HFFc6 (cell line): ENCODE measurements at places on chromosomes 12 and 14.

DNA sequence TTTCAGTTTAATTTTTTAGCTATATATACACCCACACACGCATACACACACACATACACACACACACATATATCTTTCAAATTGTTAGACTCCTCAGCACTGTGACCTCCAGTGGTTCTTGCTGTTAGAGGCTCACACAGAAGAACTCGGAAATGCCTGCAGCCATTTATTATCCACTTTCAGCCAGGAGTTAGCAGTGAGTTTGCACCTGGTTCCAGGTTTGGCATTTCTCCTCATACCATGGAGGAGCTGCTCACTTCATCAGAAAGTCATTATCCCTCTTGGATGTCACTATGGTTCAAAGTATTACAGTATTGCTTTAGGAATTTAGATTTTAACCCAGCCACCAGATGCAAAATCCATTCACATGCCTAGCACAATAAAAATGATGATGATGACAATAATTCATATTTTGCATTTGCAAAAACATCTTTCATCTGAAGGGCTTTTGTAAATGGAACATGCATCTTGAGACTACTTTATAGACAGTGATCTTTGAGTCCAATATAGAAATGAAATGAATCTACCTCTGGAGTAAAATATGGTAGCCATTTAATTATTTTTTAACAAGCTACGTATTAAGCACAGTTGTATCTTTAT is 42.3 kb downstream of the NPAS3 start:
- no peak for DNase-seq

- peak; percentile 64 for DNase-seq
These were observed 3.9 kb upstream of the LRP1 start for GRCh38 chr12:57124261-57124877.

- DNase-seq = no peak
These were observed 4.6 kb upstream of the LDHB start for GRCh38 chr12:21662122-21662792.

- no peak for DNase-seq
These were observed 64.5 kb downstream of the SPTB start for GRCh38 chr14:64815257-64815656.

GRCh38 chr14:75224561-75224960 is 48.1 kb upstream of the TMED10 start:
- no peak for DNase-seq

DNA sequence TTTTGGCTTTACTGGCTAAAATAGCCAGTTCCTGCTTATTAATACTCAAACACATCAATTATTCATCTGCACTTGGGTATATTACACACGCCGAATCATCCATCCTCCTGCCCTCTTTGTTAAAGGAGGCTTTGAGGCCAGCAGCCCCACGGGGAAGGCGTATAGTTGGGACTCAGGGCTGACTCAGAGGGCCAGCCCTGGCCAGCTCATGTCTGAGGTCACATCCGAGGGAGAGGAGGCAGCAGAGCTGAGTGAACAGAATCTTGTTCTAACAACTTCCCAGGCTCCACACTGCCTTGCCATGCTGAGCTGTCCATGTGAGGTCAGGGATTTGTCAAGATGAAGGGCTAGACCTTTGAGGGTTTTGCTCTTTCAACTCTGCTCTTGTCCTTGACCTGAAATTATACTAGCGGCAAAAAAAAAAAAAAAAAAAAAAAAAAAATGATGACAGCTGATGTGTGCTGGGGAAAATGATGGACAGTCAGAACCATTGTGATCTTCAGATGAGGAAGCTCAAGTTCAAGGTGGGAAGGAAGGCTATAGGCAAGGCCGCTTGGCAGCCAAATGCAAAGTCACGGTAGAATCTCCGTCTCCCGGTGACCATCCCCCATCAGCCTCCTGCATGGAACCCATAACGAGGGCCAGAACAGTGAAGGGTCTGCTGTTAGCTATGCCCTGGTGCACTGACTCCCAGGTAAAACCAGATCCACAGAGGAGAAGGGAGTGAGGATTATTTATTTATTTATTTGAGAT is 12.5 kb upstream of the MARK3 start:
- DNase-seq = peak; percentile 92

DNA sequence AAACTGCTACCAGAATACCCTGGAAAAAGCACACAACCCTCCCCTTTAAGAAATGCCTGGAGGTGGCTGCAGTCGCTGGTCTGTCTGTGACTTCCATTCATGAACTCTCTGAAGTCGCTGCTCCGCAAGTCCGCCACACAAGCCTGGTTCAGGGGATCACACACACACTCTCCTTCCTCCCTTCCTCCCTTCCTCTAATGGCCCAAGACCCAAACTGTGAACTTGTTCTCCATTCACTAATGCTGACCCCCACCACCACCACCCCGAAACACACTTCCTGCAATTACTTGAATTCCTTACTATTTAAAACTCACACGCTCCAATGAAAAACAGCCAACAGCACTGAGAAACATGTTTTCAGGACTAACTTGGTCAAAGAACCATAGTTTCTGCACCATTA is 1.0 kb upstream of the LMO3 start:
- DNase-seq = no peak

- DNase-seq = no peak
These were observed 240.9 kb downstream of the FOXN3 start for GRCh38 chr14:89175881-89176799.

DNA sequence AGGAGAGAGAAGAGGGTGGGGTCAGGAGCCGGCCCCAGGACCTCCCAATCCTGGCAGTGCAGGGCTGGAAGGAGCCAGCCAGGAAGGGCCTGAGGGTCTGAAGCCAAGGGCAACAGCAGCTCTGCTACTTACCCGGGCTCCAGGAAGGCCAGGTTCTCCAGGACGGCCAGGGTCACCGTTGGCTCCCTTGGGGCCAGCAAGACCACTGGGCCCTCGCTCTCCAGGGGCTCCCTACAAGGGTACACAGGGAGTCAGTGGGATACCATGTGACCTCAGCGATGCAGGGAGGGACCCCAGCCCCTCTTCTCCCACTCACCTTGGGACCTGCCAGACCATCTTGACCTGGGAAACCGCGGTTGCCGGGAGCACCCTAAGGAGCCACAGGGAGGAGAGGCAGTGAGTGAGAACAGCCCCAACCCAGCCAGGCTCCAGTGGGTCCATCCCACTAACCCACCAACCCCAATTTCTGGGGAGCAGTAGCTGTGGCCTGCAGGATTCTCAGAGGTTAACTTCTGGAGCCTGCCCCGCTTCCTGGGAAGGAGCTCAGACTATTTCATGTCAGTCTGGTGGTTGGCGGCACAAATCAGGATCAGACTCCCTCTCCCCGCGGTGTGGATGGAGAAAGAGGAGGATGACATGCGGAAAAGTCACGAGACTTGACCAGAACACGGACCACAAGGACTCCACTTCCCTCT is 18.5 kb downstream of the COL2A1 start:
- DNase-seq = no peak

DNA sequence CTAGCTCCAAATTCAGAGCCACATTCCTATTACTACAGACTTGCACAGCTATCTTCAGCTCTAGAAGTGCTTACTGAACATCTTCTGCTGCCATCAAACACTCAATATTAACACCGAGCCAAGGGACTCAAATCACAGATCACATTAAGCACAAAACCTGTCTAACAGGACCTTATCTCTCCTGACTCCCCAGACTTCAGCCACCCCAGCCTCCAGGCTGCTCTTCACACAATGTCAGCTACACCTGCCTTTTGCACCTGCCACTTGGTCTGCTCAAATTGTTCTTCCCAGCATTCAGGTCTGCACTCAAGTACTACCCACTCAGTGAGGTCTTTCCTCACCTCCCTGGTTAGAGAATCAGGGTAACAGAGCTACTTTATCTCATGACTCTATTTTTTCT is 57.1 kb downstream of the GALC start:
- DNase-seq = no peak

DNA sequence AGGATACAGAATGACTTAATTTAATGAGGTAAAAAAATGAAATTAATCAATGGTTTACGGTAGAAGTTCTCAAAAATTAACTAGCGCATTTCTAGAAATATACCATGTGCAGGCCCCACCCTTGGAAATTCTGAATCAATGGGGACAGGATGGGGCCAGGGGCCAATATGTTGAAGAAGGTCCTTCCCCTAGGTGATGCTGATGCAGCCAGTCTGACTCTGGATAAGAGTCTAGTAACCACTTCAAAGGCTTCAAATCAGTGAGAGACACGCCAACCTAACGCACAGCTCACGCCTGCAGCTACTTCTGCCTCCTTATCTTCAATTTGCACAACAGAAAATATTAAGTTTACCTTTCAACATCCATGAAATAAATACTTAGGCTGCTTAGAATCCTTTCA is 14.9 kb downstream of the GIT2 start:
- no peak for DNase-seq

DNA sequence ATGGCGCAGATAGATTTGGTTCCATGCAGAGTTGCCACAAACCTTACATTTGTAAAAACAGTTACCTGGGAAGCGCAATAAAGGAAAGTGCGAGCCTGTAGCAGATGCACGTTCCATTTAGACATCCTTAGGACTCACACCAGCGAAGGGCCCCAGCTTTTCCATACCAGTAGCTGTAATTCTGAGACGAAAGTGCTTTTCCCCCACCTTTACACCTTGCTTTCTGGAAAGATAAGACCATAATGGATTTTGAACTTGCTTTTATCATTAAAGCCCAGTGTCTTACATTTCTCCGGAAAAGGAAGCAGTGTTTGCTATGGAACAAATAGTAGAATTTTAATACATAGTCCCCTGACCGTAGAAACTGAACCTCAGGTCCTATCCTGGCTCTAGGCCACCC is 616 bp upstream of the CCDC77 start:
- no peak for DNase-seq

DNA sequence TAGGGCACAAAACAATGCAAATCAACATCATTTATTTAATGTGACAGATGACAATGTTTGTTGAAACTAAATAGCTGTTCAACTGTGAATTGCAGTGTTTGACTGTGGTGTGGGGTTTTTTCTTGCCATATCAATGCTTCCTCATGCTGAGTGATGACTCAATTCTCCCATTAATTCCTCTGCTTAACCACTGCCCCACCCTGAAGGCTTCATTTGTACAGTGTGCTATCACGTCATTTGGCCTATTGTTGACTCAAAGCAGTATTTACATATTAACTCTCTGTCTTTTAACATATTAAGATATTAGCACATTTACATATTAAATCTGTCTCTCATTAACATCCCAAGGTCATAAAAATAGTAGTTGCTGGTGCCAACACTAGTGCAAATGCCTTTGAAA is 164.8 kb upstream of the NRXN3 start:
- DNase-seq = peak; percentile 17

DNA sequence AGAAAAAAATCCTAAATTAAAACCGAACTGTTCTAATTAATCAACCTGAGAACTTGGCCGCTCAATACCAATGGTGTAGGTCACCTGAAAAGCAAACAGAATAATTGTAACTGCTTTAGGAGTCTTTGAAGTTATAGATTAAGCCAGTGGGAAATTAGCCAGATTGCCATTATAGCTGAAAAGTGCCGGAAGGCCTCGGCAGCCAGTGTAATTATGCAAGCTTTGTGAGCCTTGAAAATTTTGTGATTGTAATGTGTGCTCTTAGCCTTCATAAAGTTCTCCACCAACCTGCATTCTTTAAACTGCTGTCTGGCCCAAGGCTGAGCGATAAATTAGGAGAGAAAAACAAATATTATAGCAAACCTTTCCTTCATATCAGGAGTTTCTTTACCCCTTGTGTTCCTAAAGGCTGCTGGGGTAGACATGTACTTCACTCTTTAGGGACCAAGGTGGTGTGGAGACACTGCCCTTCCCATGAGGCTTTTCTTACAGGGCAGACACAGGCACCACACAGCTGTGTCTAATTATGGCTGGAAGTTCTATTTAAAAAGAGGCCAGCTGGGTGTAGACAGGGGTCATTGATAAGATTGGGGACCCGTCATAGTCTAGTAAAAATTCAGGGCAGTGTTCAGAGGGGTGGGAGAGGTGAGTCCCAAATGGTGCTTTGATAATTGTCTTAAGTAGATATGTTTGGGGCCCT is 991.2 kb downstream of the FLRT2 start:
- DNase-seq = no peak

GRCh38 chr14:88351966-88352691 is 29.1 kb upstream of the KCNK10 start:
- DNase-seq = no peak
